ENCODE measurements at places on chromosomes 2 and 18.

DNA sequence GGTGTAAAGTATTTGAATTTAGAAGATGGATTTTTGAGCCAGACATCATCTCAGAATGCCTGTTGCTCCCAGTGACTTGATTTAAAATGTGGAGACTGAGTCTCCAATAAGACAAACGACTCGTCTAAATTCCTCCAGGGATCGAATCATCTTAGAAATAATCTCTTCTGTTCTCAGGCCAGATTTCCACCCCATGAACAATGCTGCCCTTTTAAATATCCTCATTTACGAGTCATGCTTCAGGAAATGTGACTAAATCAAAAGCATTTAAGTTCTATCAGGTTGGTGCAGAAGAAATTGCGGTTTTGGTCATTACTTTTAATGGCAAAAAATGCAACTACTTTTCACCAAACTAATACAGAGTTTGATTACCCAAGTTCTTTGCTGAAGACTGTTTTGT, 684.6 kb upstream of the SOX11 start:
- DNase-seq, result no peak

- DNase-seq, result no peak
Measured at GRCh38 chr2:191170773-191171172, 20.0 kb upstream of the STAT4 start.

- DNase-seq, result no peak
Measured at GRCh38 chr2:36824273-36824672, 127.8 kb downstream of the VIT start.

DNA sequence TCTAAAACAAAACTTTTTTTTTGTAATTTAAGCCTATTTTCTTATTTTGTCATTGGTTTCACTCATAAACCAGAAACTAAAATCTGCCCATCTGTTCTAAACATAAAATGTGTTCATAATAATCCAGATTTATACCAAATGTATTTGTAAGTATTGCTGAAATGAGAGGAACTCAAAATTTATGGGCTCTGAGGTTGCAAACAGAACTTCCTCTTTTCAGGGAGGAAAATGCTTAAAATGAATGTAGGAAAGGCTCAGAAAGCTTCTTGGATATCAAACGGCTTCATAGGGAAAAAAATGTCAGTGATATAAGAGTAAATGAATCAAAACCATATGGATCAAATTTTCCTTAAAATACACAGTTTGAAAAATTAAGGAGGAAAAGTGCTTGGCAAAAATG, 83.9 kb downstream of the PAX3 start:
- DNase-seq, result no peak

DNA sequence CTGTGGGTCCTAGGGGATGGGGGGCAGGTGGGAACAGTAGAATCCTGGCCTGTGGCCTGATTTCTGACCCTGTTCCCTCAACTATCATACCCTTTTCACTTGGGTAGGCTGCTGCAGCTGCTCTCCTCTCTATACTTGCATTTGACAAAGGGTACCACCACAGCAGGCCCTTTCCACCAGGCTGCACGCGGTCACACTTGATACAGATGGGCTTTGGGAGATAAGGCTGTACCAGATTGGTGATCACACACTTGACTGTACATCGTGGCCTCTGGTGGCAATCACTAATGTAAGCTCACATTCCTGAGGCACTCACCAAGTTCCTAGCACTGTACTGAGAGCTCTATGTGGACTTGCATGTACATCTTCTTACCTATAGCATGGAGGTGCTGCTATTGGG, 1.6 kb upstream of the RALB start:
- no peak for DNase-seq

- DNase-seq, result no peak
Measured at GRCh38 chr2:236592821-236593220, 23.2 kb downstream of the ACKR3 start.

- DNase-seq, result no peak
Measured at GRCh38 chr2:101064505-101064867, 62.4 kb downstream of the RPL31 start.

DNA sequence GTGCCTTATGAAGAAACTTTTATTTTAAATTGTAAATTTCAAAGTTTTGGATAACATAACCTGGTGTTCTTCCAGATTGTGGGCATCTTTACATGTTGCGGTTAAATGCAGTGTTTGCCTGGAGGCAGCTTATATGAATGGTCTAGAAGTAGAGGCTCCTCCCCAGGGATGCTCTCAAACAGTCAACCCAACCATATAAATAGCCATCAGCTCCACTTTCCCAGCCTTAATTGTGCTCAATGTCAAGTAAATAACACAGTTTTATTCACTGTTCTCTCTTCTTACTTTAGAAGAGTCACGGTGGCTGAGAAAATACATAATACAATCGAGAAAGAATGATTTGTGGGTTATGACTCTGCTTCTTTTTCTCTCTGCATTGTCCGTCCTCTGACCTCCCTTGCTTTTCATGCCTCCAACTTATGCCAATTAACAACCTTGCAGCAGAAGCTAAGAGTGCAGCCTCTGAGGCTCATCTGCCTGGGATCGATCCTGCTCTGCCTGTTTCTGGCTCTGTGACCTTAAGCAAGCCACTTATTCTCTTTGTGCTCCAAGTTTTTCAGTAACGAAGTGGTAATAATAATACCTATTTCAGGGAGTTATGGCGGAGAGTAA, 100.3 kb downstream of the DAW1 start:
- no peak for DNase-seq

DNA sequence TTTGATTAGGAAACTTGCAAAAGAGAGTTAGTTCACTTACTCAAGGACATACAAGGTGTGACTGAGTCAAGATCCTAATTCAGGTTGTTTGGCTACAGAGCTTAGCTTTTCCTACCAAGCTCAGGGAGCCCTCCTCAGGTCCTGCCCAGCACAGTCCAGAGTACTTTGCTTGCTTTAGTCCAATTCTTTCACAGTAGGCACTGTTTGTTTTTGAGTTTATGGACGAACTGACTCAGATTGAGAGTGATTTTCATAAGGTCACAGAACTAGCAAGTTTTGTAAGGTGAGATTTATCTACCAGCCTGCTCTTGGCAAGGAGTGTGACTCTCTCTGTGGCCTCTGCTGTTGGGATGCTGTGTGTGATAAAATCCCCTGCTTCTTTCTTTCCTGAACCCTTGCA, 310.5 kb downstream of the PTPRM start:
- no peak for DNase-seq

- no peak for DNase-seq
Measured at GRCh38 chr18:77557046-77557587, 307.5 kb downstream of the GALR1 start.

DNA sequence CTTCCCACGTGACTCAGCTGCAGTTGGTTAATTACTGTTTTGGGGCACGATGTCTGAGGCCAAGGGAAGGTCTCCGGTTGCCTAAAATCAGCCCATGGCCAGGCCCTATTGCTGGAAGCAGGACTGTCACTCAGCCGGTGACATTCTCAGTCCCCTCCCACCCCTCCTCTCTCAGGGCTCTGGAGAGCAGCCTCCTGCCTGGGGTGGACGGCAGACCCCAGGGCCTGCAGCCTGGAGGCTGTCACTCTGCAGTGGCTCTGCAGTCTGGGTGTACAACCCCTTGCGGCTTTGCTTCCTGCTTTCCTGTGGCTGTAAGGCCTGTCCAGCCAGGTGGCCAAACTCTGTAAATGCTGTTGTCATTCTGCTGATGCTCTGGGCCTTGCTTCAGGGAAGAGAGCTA, 32.8 kb downstream of the ZBTB7C start:
- DNase-seq, result no peak

DNA sequence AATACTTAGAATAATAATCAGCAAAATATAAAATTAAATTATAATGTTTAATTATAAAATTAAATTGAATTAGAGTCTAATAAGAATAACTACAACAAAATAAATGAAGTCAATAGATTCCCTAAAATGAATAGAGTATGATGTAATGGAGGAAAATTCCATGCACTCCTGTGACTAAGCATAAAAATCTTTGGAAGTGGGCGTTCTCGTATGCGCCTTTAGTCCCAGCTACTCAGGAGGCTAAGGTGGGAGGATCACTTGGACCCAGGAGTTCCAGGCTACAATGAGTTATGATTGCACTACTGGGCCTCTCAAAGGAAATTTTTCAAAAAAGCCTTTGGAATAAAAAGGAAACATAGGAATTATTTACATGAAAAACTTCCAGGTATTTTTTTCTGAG, 955.4 kb upstream of the POU3F3 start:
- no peak for DNase-seq

GRCh38 chr2:204115137-204116056, 178.8 kb downstream of the ICOS start:
- no peak for DNase-seq
